ENCODE measurements at places on chromosomes 5 and 9.
A peak's percentile ranks its signal among the peaks of the same experiment; 100 is the strongest.

- DNase-seq = no peak
These were observed 58.7 kb upstream of the SPATA31C2 start for GRCh38 chr9:88197016-88197415.

DNA sequence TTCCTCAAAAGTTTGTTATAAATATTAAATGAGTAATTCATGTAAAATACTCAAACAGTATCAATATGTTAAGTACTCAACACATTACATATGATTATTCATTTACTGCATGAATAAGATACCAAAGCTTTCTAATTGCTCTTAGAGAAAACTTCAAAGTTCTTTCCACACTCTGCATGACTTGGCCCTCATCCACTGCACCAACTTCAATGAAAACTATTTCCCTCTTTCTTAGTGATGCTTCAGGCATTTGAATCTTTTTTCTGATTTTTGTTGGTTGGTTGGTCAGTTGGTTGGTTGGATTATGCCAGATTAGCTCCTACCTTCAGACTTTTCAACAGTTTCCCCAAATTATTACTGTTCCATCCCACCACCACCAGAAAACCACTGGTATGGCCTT is 314.7 kb upstream of the RGMB start:
- DNase-seq = no peak

DNA sequence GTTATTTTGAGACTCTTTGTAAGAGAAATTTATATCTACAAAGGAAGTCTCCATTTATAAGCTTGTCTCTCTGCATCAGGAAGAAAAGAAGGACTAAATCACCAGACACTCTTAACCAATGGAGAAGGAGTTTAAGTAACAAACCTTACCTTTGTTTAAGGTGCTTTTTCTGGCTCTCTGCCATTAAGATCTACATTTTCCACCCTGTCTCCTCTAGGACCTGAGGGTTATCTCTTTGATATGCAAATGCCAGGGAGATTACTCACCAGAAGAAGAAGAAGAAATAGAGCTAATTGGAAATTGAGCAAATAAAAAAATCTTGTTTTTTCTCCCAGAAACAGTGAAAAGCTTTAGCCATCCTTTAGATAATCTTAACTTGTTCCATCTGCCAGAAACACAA is 60.9 kb downstream of the CDKN2A start:
- peak; percentile 5 for DNase-seq

DNA sequence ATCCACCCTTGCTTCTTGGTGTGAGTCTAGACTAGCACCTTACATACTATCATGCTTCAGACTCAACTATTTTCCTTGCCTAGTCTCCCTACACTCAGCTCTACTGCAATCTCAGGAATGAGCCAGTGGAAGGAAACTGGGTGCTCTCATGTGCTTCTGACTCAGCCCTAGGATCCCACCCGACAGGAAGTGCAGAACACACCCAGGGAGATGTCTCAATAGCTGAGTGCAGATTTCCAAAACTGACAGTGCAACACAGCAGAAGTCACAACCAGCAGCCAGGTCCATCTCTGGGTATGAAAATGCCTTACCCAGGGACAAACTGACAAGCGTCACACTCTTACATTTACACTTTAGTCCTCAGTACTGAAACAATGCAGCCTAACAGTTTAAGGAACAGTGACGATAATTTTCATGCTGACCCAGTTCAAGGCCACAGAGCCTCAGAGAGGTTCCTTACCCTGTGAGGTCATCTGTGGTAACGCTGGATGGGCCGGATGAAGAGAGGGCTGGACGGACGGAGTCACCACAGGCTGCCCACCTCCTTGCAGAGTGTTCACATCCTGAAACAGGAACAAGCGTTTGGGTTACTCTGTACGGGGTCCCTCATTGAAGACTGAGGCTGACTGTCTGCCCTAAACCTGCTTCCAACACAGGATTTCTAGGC is 33.0 kb downstream of the FKBP15 start:
- no peak for DNase-seq

DNA sequence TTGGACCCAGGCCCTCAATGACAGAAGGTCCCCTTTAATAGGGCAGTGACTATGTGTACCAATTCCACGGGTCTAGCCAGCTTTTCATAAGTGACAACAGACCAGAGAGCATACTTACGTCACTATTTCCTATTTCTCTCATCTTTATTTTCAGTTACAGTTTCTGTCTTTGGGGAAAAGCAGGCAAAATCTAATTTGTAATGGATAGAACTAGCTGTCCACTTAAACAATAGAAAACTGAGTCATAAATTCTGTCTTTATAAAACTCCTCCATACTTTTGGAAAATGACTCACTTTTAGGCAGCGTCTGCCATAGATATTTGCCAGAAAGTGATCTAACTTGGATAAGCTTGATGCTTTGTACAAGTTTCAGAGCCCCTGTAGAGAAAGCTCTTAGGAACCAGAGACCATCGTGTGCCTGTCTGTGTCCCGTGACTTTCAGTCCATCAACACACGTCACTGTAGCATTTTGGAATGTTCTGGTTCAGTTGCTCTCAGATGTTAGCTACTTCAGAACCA is 101.9 kb downstream of the F2RL2 start:
- no peak for DNase-seq

GRCh38 chr9:14311956-14312685 is 1.8 kb downstream of the NFIB start:
- no peak for DNase-seq

- DNase-seq = no peak
These were observed 133.0 kb downstream of the ENC1 start for GRCh38 chr5:74507370-74508005.

DNA sequence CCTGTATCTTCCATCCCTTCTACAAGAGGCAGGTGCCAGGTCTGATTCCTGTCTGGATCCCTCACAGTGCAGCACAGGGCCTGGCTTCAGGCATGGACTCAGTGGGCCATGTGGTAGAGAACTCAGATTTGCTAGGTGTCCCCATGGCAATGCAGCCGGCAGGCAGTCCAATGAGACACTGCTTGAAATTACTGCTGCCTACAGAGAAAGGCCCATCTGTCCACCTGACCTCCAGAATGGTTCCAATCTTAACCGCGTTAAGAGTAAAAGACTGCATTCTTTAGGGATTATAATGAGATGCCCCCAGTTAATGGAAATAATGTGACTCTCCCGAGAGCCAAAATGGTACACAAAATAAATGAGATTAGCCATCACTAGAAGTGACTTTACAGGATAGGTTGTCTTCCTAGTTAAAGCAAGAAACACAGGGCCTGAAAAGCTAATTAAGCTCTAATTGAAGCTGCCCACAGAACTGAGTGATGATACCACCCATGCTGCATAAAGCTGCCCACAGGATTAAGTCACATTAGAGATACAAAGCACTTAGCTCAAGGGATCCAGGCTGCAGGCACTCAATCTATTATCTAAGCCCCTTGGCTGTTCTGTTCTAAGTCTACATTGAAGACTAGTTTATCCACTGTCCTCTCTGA is 11.4 kb downstream of the FAM193B start:
- DNase-seq = no peak

DNA sequence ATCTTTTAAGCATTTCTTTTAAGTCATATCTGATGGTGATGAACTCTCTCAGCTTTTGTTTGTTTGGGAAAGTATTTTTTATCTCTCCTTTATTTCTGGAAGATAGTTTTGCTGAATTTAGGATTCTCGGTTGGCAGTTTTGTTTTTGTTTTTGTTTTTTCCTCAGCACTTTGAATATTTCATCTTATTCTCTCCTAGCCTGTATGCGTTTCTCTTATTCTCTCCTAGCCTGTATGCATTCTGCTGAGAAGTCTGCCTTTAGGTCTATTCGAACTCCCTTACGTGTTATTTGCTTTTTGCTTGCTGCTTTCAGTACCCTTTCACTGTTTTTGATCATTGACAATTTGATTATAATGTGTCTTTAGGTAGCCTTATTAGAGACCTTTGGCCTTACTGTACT is 787.8 kb upstream of the FAM174A start:
- DNase-seq = no peak

DNA sequence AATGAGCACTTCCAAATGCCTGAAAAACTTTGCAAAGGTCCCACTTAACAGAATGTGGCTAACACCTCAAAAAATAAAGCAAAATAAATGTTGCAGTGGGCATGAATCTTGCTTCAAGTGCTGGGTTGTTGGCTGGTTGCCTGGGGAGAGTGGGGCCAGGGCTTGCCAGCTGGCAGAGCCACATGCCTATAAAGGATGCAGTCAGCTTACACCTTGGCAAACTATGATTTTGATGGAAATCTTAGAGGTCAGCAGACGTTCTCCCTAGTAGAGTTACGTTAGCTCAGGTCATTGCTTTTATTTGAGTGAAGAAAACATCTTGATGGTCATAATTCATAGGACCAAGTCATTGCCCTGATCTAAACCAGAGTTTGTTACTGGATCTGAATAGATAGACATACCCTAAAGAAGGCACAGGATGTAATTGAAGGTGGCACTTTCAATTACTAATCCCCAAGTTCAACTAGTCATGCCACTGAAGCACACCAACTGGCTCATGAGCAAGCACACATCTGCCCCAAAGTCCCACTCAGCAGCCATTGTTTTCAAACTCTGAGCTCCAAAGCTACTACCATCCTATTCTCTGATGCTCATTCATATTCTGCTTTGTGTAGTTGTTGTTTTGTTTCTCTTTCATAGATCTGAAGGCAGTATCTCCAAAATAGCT is 51.2 kb upstream of the ZSWIM6 start:
- DNase-seq = peak; percentile 61

- DNase-seq = no peak
These were observed 26.9 kb upstream of the CNOT6 start for GRCh38 chr5:180467028-180467975.

- no peak for DNase-seq
These were observed 7.1 kb upstream of the DOCK2 start for GRCh38 chr5:169629847-169630548.

All from DMS79 (cell line).